H54 (cell line): ENCODE measurements at places on chromosomes 13 and 19.
A peak's percentile ranks its signal among the peaks of the same experiment; 100 is the strongest.

GRCh38 chr13:27920677-27921420, 1.0 kb downstream of the PDX1 start:
- no peak for DNase-seq

DNA sequence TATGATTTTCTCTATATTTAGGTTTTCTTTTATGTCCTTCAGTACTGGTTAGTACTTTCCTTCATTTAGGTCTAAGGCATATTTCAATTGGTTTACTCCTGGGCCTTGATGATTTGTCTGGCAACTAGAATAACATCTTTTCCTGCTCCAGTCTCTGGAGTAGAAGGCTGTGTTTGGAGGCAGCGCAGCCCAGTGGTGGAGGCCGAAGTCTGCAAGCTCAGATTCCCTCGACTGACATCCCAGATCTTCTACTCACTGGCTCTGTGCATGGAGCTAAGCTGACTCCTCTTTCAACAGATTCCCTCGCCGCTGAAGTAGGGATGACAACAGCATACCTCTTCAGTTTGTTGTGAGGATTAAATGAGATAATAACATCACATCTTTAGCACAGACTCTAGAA, 141.0 kb downstream of the RAP2A start:
- DNase-seq = peak; percentile 15

GRCh38 chr13:40206241-40207000, 460.0 kb downstream of the FOXO1 start:
- no peak for DNase-seq

DNA sequence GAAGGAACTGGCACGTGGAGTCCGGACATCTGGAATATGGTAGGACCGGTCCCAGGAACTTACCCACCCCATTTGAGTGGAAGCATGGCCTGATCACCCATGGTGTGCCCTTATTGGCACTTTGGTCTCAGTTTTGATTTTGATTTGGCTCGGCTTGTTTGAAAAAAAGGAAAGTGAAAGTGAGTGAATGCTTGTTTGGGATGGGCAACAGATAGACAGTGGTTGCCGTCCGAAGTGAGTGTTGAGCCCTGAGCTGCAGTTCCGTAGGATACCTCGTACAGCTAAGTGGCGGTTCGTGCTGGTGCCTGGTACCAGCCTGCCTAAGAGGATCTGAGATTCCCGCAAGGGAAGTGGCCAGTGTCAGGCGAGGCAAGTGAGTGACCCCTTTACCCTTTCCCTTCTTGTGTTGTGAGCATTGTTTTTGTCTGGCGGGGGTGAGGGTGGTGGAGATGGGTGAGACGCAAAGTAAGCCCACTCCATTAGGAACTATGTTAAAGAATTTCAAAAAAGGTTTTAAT, 605.8 kb downstream of the UQCRFS1 start:
- DNase-seq = no peak

DNA sequence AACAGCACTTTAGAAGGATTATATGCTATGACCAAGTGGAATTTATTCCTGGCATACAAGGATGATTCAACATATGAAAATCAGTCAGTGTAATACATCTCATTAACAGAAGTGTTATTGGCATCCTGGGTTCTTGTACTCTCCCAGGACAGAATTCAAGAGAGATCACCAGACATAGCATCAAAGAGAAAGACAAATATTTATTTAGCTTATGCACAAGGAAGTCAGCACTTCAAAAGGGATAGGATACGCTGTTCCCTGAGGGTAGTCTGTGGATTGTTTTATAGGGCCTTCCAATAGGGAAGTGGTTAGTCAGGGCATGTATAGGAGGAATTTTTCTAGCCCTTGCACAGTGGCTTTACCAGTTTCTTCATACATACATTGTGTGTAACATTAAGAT, 1238.0 kb downstream of the PCDH17 start:
- no peak for DNase-seq
